ENCODE measurements at places on chromosomes 1 and 21.

DNA sequence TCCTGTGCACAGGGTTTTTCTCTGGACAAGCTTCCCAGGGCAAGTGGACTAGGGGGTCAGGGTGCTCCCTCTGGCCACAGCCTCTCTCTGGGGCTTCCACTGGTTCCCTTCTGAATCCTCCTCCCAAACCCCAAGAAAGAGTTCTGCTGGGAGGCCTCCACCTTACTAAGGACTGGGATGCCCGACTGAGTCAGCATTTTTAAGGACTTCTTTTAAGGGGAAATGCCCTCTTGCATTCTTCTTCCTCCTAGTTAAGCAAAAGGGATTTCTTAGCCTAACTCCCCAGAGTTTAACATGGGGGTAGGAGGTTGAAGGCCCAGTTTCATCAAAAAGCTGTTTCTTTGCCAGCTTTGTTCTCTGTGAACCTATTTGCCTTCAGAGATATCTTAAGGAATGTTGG is 99.7 kb upstream of the KRTAP19-8 start:
- no peak for DNase-seq

DNA sequence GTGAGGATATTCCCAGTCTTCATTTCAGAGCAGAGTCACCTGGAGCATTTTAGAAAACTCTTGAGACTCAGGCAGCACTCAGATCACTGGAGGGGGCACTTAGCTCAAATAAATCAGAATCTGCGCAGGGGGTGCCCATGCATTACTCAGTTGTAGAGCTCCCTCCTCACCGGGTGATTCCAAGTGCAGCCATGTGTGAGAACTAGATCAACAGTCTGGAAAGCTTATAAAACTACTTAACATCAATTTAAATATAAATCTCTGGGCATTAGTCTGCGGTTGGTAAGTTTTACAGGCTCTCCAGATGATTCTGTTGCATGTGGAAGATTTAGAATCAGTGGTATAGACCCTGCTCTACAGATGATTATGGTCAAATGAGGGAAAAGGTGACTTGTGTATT is 128.6 kb downstream of the ST6GALNAC3 start:
- no peak for DNase-seq

DNA sequence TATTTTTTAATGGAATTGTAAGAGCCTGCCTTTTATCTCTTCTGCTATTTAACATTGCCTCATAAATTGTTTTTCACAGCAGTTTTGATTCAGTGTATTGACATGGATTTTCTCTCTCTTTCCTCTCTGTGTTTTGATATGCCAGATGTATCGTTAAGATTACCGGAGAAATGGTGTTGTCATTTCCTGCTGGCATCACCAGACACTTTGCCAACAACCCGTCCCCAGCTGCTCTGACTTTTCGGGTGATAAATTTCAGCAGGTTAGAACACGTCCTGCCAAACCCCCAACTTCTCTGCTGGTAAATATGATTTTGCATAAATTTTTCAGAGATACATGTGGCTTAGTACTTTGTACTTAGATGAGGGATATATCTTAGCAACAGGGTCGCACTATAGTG is 23.1 kb upstream of the DYNLT5 start:
- no peak for DNase-seq

- no peak for DNase-seq
Observed at GRCh38 chr21:31659286-31659535, 282 bp upstream of the SOD1 start.

GRCh38 chr1:204528677-204529076 is 12.5 kb downstream of the MDM4 start:
- no peak for DNase-seq

DNA sequence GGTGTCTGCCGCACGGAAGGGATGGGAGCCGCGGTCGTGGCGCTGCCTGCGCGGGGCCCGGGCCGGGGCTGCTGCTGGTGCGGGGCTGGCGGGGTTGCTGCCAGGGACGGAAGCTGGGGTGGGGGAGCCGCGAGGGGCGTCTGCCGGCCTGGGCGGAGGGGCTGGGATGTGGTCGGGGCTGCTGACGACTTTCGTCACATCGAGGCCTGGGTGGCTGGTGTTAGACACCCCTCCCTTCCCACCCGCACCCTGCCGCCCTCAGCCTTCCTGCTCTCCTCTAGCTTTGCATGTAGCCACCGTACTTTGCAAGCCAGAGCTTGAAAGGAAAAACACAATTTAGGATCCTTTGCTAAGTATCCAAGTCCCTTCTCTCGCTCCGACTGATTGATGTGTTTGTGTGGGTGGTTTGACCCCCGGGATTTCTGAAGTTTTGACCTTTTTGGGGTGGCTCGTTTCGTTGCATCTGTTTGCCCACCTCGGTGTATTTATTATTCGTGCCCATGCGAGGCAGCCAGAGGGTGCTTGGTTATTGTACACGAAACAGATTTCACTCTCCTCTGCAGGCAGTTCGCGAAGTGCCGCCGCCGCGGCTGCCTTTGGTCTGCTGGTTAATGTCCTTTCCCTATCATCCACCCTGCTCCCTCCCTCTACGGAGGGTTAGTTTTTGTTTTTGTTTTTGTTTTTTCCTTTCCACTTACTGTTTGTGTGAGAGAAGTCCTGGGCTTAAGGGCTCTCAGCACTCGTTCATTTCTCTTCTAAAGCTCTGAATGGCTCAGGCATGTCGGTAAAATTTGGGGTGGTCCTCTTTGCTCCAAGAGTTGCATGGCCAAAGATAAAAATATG is 868 bp downstream of the C1orf21 start:
- peak; percentile 17 for DNase-seq
